ENCODE measurements at places on chromosomes 16 and 17.

DNA sequence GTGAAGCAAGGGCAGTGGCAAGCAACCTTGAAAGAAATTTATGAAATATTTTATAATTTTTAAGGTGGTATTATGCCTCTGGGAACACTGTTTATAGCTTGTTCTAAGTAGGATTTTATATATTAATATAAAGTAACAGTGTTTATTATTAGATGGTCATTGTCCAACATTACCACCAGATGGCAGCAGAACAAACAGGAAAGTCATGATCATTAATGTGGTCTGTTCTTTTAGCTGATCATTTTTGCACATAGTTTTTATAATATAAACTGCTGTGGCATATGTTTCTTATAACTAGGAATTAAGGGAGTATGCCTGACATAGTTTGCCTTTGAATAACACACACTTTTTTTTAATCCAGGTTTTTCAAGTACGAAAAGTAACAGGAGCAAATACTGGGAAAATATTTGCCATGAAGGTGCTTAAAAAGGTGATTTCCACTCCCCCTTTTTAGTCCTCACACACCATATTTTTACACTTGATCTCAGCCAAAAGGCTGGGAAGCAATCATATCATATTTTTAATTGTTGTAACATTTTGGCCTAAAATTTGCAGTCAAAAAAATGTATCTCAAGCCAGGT lies 21.4 kb downstream of the RPS6KB1 start:
- DNase-seq = no peak

DNA sequence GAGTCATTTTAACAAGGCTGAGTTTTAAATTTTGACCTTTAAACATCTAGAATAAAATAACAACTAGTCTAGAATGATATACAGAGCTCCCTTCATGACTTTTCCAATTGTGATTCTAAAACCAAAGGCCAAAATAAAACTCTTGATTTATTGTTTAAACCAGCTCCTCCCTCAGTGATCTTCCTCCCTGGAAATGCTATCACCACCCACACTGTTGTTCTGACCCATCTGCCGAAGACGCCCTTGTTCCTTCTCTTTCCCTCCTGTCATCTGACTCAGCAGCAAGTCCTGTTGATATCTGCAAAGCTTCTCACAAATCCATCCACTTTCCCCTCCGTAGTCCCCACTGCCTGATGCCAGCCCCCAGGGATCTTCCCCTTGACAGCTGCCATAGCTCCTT lies 231.6 kb upstream of the DYNLRB2 start:
- no peak for DNase-seq

DNA sequence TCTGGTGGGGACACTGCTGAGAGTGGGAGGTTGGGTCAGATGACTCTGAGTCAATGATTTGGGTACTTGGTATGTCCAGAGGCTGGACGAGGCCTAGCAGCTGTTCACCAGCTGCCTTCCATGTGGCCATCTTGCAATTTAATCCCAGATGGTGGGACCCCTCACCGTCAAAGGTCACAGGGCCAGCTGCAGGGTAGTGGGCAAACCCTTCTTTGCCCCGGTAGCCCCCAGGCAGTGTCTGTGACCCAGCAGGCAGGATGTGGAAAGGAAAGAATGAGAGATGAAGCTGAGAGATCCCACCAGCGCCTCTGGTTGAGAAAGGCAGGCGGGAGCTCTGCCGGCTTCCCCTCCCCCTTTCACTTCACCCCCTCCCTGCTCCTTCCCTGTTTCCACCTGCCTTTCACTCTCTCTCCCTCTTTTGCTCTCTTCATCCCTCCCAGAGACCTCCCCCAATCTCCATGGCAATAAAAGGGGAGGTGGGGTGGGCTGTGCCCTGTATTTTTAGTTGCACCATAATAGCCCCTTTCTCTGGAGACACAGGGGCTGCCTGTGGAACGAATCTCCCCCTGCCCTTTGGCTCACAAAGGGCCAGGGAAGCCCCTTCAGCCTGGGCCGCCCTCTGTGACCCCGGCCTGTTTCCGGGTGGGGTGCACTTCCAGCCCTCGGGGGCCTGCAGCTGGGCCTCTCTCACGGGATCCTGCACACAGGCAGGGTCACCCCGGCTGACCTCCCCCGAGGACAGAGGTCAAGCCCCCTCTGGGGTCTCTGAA lies 20.2 kb downstream of the CDK5RAP3 start:
- DNase-seq = no peak

DNA sequence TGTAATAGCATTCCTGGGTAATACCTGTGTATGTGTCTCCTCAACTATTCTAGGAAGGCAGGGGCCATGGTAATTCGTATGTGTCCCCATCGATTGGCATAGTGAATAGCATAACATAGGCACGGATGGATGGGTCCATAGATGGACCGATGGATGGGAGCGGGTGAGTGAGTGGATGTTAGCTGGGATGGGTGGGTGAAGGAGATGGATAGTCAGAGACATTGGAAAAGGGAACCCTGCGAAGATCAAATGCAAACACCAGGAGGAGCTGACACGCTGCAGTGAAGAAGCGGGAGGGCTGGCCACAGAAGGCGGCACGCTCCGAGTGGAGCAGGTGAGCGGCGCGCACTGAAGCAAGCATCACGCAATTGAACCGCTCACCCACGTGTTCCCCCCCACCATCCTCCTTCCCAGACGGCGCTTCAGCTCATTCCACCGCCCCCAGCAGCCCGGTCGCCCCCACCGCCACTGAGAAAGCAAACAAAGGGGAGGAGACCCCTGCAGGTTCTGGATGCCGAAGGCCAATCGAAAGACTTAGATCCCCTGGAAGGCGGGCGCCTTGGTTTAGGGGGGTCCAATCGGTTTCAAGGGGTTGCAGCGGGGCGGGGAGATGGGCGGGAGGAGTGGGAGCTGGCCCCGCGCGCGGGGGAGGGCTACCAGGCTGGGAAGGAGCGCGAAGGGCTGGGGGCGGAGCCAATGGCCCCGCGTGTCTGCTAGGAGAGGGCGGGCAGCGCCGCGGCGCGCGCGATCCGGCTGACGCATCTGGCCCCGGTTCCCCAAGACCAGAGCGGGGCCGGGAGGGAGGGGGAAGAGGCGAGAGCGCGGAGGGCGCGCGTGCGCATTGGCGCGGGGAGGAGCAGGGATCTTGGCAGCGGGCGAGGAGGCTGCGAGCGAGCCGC lies at the start of gene ARRB2:
TSS of gene ARRB2 (plus strand) at position 839 of the 899 bp plus-strand sequence. CDS start 90 bp downstream, outside the sequence.
- DNase-seq = peak; percentile 96

DNA sequence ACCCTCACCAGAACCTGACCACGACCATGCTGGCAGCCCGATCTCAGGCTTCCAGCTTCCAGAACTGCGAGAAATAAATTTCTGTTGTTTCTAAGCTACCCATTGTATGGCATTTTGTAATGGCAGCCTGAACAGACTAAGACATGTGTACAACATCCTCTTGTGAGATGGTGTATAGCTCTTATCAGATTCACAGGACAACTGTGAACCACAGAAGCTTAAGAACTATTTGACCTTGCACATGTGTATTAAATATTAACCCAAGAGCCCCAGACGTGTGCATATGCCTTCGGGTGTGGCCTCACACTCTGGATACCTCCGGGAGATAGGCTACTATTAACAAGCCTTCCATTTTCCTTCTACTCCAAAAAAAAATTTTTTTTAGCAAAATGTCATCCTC lies 248.9 kb downstream of the SLC39A11 start:
- DNase-seq = no peak

- no peak for DNase-seq
These were observed 113.1 kb downstream of the RAP1GAP2 start for GRCh38 chr17:2909175-2909845.

DNA sequence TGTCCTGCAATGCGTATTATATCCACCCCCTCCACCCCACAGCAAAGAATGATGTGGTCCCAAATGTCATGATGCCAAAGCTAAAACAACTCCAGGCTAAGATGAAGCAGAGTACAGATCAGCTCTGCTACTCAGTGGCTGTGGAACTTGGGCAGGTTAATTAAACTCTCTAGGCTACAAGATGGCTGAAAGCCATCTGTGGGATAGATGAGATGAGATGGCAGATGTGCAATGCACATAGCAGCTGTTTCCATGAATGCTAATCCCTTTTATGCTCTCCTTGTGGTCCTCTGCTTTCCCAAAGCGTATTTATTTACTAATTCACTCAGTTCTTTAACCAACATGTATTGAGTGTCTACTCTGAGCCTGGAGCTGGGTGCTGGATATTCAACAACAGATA lies 114.4 kb downstream of the GRIN2A start:
- no peak for DNase-seq

DNA sequence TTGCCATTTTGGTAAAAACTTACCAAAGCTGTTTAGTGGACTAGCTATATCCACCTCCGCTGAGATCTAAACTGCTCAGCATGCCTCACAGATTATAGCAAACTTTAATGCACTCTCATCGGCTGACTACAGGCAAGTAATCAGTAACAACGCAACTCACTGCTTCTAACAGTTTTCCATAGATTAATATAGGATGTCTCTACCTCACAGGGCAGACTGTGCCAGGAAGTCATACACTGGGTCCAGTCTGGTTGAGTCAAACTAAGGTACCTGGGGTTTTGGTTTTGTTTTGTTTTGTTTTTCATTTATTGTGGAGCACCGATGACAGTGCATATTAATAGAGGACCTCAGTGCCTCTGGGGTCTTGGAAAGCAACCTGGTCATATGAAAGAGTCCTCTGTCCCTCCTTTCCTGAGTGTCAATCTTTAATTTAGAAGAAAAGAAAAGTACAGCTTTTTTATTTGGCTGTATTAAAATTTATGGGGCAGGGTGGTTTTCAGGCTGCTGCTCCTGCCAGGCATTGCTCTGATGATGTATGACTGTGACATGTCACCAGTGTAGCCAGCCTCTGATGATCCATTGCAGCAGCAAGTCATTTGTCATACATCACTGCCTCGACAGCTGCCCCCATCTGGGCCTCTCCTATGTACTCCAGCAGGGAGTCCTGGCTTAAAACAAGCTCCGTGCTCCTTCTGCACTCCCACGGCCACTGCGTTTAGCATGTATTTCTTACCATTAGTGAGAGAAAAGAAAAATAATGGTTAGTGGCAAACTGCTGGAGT lies 854.1 kb downstream of the KCNJ2 start:
- no peak for DNase-seq

DNA sequence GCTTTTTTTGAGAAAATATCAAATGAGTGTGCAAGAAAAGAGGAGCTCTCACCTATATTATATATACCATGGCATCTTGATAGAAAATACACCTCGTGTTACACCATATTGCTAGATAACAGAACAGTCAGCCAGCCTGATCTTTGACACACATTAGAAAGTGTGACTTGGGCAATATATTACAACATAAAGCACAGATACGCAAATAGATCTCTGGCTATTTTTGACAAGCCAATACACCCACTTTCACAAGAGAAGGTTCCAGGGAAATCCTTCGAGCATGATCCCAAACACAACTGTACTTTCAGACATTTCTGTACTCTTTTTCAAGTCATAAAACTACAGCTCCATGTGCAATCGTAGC lies 9.4 kb downstream of the GGA2 start:
- no peak for DNase-seq

DNA sequence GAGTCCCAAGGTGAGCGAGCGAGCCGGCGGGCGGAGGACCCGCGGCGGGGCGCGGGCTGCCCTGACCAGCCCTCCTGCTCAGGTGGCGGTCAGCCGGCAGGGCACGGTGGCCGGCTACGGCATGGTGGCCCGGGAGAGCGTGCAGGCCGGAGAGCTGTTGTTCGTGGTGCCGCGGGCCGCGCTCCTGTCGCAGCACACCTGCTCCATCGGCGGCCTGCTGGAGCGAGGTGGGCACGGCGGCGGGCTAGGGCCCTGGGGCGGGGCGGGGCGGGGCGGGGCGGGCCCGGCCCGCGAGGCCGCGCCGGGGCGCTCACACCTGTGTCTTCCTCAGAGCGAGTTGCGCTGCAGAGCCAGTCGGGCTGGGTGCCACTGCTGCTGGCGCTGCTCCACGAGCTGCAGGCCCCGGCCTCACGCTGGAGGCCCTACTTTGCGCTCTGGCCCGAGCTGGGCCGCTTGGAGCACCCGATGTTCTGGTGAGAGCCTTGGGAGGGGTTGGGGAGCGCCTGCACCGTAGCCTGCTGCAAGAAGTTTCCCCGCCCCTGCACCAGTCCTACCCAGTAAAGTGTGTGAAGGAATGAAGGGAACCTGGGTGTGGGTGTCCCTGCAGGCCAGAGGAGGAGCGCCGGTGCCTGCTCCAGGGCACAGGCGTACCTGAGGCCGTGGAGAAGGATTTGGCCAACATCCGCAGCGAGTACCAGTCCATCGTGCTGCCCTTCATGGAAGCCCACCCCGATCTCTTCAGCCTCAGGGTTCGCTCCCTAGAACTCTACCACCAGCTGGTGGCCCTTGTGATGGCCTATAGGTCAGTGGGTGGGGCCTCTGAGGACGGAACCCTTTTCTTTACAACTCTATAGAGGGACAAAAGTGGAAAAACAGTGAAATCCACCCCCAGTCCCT lies 802 bp downstream of the SETD6 start:
- peak; percentile 42 for DNase-seq

DNA sequence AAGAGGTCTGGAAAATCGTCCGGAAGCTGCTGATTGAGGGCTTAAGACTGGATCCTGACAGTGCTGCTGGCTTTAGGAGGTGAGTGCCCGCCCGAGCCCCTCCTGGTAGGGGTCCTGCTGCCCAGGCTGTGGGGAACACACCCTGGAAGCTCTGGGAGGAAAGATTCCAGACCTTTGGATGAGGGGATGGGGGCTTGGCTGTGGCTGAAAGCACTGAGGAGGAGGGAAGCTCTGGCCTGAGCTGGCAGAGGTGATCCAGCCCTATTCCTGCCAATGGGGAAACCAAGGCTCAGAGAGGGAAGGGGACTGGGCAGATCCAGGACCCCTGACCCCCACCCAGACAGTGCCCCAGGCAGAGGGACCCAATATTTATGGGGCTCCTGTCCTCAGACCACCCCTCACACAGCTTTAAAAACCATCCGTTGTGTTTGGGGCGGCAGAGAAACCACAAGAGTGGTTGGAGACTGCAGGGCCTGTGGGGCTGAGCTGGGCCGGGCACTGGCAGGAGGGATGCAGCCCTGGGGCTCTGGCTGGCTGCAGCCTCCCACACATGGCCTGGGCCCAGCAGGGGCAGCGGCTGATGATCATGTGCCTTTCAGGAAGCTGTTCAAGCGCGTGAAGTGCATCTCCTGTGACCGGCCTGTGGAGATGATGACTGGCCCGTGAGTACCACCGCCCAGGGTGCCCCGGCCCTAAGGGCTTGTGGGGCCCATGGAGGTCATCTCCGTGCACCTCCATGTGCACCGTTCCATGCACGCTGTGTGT lies 22.8 kb downstream of the UBALD1 start:
- no peak for DNase-seq

DNA sequence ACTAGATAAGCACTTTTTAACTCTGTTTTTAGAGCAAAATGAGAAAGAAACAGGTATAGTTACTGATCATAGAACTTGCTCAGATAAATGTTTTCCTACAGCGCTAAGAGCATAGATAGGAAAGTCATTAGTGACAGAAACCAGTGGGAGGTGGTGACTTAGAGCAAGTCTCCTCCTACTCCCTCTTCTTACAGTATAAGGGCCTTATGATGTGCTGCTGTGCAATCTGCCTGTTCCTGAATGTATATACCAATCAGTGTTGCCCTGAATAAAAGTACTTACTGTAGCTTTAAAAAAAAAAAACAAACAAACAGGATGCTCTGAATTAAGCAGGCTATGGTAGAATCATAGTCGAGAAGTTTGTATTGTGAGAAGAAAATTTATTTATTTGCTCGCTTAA lies 23.3 kb upstream of the RASL10B start:
- no peak for DNase-seq

Data from stimulated activated CD4-positive, alpha-beta T cell treated with anti-CD3 and anti-CD28 coated beads, Interleukin-2, amount 100 ng/mL, for 48 hours (primary cell).